NCI-H2029 treated with DMSO at 0.1 percent for 48 hours (cell line): ENCODE measurements at places on chromosomes 7 and 10.

DNA sequence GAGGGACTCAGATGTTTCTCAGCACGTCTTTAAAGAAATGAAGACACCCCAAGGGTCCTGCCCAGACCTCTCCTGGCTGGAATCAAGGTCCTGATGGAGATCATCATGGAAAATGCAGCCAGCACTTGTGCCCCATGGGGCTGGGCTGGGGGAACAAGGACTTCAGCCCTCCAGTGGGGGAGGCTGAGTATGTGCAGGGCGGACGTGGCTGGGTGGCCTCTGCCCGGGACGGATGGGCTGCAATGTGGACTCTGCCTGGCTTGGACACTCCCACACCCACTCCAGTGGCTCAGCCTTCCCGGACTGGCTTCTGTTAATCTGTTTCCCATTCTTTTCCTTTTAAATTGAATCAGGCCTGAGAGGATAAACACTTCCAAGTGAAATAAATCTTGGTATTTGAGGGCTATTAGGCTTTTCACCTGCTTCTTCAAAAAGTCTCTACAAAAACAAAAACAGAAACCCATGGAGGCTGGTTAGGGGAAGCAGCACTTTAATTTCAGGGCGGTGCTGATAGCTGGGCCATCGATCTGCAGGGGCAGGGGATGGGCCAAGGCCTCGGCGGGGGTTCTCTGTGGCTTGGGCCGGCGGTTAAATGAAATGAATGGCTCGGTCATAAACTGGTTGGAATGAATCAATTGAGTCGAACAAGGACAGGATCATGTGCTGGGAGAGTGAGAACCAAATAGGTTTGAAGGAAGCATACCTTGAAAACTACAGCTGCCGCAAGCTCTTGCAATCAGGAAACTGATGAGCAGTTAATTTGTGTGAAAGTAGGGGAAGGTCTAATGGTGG is 51.4 kb downstream of the ADARB2 start:
- DNase-seq: no peak

DNA sequence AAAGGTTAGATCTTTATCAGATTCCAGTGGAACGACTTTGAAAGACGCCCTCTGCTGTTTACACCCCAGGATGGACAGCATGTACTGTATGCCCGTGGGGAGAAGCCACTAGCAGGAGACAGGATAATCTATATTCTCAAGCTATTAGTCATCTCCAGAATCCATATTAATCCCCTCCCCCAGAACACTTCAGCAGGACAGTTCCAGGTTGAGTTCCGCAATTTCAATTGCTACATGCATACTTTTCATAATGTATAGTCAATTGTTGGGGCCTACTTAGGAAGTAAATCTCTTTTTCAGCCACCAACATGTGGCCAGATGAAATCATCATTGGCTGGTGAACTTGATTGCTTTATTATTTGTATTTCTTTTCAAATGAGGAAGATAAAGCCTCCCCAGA is 313.1 kb upstream of the SMIM30 start:
- DNase-seq: no peak

GRCh38 chr10:102408728-102409603 is 9.6 kb downstream of the PSD start:
- DNase-seq: no peak

- DNase-seq: no peak
These were observed 476.5 kb downstream of the GPAM start for GRCh38 chr10:111707076-111707475.

DNA sequence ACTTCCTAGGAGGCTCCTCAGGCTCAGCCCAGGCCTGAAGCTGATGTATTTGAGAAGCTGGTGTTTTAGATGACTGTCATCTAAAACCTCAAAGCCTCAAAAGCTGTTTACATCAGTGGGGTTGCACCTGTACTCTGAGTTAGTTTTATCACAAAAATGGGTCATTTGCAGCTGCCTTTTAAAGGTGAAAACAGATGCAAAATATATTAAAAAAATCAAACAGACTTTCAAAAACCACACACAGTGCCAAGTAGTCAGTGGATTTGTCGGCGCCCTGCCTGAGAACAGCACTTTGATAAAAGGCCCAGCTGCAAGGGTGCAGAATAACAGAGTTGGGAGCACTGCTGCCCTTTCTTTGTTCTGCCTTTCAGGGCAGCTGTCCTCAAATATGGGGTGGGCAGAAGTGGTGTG is 103.0 kb downstream of the VOPP1 start:
- no peak for DNase-seq

- DNase-seq: no peak
These were observed 513.5 kb downstream of the PTPRN2 start for GRCh38 chr7:158073845-158074840.

DNA sequence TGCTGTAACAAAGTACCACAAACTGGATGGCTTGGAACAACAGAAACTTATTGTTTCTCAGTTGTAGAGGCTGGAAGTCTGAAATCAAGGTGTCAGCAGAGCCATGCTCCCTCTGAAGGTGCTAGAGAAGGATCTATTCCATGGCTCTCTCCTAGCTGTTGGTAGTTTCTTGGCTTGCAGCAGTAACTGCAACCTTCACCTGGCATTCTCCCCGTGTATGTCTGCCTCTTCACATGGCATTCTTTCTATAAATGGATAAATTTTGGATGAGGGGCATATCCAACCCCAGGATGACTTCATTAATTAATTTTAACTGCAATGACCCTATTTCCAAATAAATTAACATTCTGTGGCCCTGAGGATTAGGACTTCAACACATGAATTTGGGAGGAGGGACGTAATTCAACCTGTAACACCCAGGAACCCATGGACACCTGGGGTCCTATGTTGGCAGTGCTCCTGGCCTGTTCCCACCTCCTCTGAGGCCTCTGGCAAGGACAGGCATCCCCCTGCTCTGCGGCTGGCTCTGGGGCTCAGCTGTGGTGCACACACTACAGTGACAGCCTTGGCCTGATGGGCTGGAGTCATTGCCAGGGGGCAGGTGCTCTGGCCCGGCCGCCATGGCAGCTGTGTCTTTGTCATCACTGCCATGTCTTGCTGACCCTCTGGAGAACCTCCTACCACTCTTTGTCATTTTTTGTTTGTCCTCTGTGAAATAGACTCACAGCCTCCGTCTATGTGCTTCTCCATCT is 30.8 kb downstream of the LSMEM1 start:
- no peak for DNase-seq

- no peak for DNase-seq
These were observed 581 bp downstream of the PTPRZ1 start for GRCh38 chr7:121873289-121874194.

GRCh38 chr10:100654782-100655325 is 90.5 kb upstream of the PAX2 start:
- no peak for DNase-seq

GRCh38 chr10:110620398-110620719 is 23.8 kb upstream of the RBM20 start:
- no peak for DNase-seq
